Activated naive CD4-positive, alpha-beta T cell treated with anti-CD3 and anti-CD28 coated beads, Interleukin-2, amount 50 U/mL, for 72 hours (primary cell): ENCODE measurements at places on chromosomes 4 and X.

DNA sequence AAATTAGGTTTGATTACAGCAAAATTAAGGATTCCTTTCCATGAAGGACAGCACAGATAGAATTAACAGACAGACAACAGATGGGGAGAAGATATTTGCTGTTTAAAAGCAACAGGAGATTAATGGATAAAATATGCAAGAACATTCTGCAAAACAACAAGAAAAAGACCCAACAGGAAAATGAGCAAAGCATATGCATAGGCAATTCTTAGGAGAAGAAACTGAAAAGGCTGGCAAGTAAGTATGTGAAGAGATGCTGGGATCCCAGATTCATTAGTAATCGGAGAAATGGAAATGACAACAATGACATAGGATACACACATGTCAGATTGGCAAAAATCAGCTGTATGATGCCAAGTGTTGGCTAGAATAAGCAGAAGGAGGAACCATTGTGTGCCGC is 27.5 kb upstream of the HMGB3 start:
- no peak for DNase-seq

DNA sequence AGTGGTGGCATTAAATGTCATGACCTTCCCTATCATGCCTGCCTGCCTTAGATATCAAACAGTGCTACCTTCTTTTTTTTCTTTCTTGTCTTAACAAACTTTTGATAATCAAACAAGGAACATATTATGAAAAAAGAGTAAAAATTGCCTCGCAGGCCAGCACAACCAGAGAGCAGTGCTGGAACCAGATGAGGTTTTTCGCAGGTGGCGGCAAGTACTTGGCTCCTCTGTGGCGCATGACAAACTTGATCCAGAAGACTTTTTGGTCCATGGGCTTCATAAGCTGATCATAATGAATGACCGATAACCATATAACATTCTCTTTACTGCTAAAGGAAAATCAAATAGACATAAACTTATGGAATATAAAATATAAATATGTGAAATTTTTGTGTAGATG is 61.8 kb downstream of the UGT2B10 start:
- DNase-seq: no peak

DNA sequence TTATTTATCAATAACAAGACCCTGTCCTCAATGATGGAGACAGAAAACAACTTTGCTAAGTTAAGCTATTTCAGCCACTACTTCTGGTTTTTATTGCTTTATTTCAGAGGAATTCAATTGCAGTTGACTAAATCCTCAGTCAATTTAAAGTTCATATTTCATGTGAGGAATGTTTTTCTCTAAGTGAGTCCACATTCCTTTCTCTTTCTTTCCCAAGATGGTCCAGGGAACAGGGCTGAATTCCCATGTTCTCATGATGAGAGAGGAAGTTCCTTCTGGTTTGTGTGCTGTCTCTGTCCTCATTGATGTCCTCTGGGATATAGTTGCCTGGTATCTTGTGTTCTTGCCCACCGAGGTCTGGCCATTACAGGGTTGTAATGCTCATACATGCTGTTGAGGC is 117.2 kb downstream of the SLIT2 start:
- no peak for DNase-seq

DNA sequence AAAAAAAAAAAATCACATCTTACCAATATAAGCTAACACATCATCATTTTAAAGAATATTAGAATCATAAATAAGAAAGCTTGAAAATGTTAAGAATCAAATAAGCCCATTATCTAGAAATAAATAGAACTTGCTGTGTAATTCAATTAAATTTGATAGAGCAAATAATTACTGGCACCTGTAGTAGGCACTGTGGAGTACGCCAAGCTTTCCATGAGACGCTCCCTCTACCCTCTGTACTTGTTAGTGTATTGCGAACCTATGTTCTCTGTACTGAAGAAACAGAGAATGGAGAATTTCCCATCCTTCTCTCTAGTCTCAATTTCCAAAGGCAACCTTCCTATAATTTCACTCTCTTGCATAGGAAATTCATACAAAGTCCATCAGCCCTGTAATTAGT is 61.7 kb upstream of the HAND2 start:
- DNase-seq: no peak

DNA sequence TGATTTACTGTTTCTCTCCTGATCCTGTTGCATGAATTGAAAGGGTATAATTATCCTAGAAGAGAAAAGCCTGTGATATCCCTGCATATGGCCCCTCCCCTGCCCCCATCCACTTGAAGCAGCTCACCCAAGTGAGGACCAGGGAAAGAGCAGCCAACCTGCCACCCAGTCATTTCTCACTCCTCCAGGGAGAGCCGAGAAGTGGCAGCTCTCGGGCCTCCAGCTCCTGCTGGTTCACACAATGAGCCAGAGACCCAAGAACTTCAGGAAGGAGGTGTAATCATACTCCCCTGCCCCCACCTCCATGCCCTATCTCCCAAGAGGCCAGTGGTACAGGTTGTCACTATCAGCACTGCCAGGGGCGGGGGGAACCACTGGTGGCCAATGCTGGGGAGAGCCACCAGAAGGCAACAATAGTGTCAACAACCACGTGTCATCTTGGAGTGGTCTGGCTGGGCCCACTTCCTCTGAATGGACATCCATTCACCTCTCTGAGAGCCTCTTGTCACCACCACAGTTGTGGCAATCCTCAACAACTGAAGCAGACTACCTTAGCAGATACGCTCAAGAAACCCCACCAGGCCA is 42.9 kb downstream of the APOO start:
- no peak for DNase-seq

GRCh38 chrX:43817444-43817843 is 64.8 kb downstream of the MAOB start:
- no peak for DNase-seq

GRCh38 chrX:39361736-39362135 is 560.5 kb downstream of the MID1IP1 start:
- no peak for DNase-seq

- no peak for DNase-seq
Observed at GRCh38 chr4:147581606-147582350, 35.4 kb upstream of the TMEM184C start.

- DNase-seq: no peak
Observed at GRCh38 chr4:169765835-169766234, 8.1 kb upstream of the HPF1 start.

DNA sequence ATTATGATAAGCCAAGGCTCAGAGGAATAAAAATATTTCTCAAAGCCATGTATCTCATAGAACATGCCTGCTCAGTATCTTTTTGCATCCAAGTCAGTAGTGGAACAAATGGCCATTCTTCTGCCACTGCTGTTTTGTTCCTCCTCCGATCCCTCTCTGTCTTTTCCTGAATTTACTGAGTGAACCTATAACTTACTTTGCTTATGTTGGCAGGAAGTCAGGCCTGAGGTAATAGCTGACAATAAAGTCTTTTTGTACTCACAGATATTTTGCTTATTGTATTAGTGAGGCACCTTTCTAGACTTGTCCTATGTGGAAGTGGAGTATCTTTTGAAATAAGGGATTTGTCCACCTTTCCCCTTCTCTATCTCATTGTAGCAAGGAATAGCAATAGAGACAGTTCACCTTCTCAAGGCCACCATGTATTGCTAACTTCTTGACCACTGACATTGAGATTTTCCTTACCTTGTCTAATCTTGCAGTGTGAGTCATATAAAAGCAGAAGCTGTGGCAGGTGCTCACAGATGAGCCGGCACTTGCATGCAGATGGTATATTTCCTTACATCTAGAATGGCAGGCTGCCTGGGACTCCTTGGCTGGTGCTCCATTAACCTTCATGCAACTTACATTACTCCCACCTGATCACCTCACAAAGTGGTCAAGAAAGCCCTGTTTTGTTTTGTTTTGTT is 68.2 kb downstream of the AGTR2 start:
- no peak for DNase-seq

DNA sequence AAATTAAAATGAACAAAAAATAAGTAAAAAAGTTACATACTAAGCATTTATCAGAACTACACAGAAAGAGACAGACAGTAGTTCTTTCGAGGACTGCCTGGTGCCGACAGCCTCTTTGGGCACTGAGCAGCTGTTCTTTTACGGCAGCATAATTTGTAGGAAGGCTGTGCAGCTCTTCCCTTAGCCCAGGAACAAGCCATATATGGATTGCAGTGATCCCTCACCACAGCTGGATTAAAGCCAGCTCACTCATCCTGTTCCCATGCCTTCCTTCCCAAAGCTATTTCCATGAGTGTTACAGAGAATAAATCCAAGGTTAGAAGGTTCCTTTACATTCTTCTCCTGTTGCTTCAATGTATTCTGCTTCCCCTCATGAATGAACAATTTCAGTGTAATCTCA is 71.7 kb downstream of the DDX60L start:
- no peak for DNase-seq

- DNase-seq: peak; percentile 13
Observed at GRCh38 chrX:8879750-8880149, 78.6 kb upstream of the FAM9A start.

- no peak for DNase-seq
Observed at GRCh38 chr4:152972821-152973628, 36.9 kb downstream of the FHDC1 start.

GRCh38 chrX:79466636-79467035 is 99.5 kb upstream of the ITM2A start:
- DNase-seq: no peak

DNA sequence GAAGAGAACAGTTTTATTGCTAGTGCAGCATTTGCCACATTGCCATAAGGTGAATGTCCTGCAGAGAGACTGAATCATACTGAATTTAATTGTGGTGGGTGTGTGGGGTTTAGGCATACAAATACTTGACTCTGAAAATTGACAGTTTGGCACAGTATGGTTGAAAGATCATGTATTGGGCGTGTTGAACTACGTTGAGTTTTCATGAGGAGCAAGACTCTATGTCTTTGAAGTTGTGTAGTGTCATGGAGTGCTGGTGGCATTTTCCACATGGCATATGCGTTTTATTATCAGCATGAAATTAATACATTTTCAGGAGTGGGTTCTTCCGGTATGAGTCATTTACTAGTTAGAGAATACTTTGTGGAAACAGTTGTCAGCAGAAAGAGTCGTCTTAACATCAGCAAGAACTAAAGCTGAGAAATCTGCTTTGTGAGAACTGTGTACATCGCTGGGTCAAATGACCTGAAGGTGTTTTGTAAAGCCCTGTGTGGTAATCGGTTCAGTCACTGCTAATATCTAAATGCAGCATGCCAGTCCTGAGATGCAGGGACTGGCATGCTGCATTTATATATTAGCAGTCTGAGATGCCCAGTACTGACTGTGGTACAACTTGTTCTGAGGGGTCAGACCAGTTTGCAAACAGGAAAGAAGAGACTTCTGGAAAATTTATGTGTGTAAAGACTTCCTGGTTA is 50.3 kb downstream of the ARHGAP10 start:
- no peak for DNase-seq

GRCh38 chr4:16196482-16197393 is 29.5 kb downstream of the TAPT1 start:
- DNase-seq: no peak

- no peak for DNase-seq
Observed at GRCh38 chrX:151984902-151985301, 10.4 kb upstream of the GABRE start.
